NCI-H1105 treated with DMSO at 0.1 percent for 48 hours (cell line): ENCODE measurements at places on chromosomes 4 and X.

DNA sequence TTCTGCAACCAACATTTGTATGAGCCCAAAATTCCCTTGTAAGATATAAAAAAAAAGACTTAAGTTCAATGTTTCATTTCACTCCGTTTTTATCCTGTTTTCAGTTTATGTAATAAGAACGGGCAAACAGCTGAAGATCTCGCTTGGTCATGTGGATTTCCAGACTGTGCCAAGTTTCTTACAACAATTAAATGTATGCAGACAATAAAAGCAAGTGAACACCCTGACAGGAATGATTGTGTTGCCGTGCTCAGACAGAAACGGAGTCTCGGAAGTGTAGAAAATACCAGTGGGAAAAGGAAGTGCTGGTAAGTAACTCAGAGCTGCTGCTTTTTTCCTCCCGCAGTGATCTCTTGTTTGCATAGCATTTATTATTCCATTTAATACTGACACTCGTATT, 2.8 kb downstream of the ANKRD37 start:
- DNase-seq, result no peak

DNA sequence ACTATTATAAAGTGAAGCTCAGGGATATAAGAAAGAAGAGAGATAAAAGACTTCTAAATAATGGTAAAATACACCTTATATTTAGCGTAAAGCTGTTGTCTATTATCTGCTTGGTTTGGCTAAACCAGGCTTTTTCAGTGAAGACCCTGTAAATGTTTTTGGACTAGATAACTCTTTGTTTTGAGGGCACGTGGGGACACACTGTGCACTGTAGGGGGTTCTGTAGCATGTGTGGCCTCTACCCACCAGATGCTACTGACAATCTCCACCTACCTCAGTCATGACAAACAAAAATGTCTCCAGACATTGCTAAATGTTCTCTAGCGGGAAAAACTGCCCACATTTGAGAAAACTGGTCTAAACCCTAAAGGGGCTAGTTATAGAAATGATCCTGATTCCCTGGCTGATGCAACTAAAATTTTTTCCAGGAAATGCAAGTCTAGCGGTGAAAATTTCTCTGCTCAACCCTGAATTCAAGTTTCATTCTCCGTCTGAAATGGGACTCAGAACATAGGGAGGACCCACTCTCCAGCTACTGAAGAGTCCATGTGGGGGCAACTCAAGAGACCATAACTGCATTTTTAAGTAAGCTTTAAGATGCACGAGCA, 355.2 kb upstream of the RASGEF1B start:
- no peak for DNase-seq

DNA sequence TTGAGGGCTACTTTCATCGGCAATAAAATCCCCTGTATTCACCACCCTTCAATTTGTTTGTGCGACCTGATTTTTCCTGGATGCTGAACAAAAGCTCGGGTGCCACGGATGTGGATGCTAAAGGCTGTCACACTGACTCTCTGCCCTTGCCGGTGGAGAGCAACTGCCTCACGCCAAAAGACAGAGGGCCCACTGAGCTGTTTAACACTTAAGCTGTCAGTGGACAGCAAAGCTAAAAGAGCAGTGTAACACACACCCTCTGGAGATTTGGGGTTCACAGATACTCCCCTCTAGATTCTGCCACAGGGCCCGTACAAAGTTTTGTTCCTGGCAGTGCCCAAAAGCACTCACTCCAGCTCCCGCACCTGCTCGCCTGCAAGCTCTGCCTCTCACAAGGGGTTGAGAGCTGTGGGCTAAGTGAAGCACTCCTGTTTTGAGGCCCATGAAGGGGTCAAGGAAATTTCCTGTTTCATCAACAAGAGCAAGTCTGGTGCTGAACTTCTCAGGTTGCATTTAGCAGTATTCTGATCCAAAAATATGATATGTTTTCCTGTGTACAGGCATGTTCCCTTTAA, 1571.9 kb downstream of the ADGRL3 start:
- no peak for DNase-seq

- DNase-seq, result no peak
These were observed 278.7 kb downstream of the RCHY1 start for GRCh38 chr4:75235359-75235951.

DNA sequence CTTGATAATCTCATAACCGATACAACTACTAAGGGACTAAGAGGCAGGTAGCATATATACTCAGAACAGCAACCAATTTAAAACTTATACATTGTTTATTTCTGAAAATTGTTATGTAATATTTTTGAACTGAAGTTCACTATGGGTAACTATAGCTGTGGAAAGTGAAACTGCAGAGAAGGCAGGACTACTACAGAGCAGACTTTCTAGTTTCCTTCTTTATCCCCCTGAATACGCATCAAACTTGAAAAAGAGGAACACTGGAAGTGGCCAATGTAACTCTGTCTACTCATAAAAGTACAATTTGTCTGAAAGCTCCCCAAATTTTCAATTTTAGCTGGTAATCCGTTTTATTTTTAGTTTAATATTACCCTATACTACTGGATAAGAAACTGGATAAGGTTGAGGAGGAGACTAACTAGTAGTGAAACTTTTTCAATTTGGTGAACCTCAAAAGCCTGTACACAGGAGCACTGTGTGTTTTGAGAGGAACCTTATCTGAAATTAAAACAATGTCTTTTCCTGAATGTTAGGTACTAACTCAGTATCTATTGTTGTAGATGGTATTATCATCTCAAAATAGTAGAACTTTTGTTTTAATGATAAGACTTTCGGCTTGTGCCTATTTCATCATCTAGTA, 225.8 kb downstream of the GABRG1 start:
- no peak for DNase-seq

GRCh38 chr4:185298728-185299430, 89.5 kb downstream of the SNX25 start:
- DNase-seq, result no peak

- no peak for DNase-seq
These were observed 82.2 kb downstream of the MAML3 start for GRCh38 chr4:140071806-140072205.

- no peak for DNase-seq
These were observed 521.8 kb upstream of the AGA start for GRCh38 chr4:177964061-177964460.

GRCh38 chr4:82905205-82905604, 4.7 kb downstream of the THAP9 start:
- no peak for DNase-seq

- no peak for DNase-seq
These were observed 94.7 kb upstream of the PUDP start for GRCh38 chrX:7242613-7243012.

GRCh38 chrX:118498351-118498750, 2.7 kb downstream of the DOCK11 start:
- no peak for DNase-seq

DNA sequence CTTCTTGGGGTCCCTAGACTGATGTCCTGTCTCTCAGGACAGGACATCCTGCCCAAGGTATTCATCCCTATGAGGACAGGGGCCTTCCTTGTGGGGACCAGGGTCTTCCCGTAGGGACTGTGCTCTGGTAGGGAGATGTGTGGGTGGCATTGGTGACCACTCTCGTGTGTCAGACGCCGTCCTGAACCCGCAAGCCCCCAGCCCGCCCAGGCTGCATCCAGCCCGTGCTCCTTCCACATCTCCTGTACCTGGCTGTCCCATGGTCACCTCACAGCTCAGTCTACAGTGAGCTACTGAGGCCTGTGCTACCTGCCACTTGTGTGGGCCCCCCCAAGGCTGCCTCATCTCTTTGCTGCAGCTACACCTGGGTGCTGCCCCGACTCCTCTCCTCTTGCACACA, 24.0 kb downstream of the WFS1 start:
- no peak for DNase-seq

DNA sequence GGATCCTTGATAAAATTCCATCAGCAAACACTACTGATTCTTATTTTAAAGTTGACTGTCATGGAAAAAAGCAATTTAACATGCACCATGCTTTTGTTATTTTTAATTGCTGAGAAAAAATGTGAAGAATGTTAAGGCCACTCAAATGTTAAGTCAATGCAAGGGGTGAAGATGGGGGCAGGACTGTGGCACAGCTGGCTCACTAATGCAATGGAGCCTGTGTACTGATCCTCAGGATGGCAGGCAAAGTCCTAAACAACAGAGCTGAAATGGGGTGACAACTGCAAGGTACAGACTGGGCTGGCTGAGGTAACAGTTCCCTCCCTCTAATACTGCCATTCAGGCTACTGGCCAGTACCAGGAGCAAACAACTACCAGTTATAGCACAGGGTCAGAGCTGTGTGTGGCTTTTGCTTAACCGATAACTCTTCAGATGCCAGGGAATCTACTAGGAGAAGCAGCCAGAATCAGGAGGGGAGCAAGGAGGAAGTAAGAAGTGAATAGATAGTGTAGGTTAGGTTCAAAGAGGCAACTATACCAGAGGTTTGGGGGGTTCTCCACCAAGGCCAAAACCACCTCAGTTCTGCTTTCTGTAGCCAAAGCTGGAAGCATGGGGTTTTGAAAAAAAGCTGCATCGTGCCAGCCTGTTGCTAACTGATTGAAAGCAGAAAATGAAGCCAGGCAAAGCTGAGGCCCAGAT, 372.6 kb downstream of the OPHN1 start:
- no peak for DNase-seq

DNA sequence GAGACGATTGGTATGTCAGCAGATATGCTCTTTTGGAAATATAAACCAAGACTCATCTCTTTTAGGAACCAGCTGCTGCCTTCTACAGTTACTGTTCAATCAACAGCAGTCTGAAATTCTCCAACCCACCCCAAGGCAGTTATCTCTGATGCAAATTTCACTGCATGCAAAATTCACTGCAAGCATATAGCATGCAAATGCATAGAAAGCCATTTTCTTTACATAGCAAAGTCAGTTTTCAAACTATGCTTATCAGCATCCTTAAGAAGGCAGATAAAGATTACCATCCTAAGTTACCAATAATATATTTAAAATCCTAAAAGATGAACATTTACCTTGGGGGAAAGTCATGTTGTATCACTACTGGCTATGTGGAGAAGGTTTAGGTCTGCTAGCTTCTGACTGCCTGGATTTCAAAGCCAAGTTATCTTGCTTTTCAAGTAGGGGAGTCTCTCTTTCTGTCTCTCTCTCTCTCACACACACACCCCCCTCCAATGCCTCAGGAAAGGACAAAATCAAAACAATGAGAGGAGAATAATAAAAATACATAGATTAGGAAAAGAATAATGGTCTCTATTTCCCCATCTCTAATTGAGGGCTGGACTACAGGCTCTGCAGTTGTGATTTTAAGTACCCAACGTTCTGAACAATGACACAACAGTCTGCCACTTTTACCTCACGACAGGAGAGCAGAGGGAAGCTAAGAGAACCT, 1.5 kb downstream of the NMU start:
- no peak for DNase-seq

DNA sequence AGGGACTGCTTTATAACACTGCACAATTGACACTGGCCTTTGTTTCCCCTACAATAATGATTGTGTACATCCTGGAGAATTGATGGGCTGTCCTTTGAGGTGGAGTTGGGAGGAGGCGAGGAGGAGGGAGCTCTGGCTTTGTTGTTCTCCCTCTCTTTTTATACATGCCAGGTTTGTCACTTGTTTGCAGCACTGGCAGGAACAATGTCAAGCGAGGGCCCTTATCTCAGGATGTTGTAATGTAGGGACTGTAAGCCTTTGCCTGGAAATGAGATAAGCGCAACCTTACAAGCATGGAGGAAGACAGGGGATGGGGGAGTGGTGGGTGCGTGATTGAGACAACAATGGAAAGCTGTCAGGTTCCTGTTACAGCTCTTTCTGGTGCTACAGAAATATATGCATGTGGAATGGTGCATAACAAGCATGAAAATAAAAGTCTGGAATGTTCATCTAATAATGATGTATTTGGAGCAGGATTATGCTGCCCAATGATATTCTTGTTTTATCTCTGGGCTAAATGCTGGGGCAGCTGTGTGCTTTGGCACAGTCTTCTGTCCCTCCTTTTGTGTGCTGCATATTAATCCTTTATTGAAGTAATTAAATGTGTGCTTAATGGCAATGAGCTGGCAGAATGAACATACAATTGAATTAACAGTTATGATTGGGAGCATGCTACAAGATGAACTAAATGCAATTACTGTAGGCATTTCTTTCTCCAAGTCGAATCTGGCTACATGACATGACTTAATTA, 294.4 kb downstream of the GPAT3 start:
- no peak for DNase-seq
